Endodermal cell (in vitro differentiated cells): ENCODE measurements at places on chromosomes 7 and 10.

GRCh38 chr7:149495785-149496641, 1.6 kb downstream of the ZNF746 start:
- DNase-seq: no peak

DNA sequence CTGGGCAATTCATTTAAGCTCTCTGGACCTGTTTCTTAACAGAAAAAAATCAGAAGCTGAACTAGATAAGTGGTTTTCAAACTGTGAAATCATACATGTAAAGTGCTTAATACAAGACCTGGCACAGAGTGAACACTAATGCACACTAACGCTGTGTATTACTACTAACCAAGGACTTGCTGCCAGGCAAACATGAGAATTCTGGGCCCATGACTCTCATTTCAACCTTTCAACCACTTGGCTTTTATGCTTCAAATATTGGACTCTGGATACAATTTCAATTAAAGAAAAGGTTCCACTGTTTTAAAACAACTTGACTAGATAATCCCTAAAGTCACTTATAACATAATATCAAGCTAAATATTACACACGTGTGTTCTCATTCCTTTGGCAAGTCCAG, 73.4 kb downstream of the SRPK2 start:
- DNase-seq: no peak

- peak; percentile 27 for DNase-seq
These were observed 665.0 kb upstream of the FOXK1 start for GRCh38 chr7:4017081-4017480.

DNA sequence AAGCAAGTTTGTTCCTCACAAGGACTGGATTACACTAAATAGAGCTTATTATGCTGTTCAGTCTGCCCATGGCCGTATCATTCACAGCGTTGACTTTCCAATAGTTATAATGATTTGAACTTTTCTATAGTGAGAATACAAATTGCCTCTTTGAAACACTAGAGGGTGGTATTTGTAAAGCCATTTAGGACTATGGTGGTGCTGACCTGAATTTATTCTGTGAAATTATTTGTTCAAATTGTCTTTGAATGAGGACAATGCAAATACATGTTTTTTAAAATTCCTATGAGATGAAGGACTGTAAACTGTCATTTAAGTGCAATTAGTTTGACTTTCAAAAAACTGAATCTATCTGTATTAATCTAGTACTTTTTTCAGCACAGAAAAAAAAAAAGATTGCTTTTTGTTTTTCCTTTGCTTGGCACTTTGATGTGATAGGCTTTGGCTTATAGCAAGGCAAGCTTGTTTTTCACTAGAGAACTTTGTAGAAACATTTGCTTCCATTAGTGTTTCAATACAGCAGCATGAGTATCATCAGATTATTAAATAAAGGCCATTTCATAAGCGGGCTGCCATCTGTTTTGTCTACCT, 122.7 kb upstream of the TMEM229A start:
- DNase-seq: no peak

DNA sequence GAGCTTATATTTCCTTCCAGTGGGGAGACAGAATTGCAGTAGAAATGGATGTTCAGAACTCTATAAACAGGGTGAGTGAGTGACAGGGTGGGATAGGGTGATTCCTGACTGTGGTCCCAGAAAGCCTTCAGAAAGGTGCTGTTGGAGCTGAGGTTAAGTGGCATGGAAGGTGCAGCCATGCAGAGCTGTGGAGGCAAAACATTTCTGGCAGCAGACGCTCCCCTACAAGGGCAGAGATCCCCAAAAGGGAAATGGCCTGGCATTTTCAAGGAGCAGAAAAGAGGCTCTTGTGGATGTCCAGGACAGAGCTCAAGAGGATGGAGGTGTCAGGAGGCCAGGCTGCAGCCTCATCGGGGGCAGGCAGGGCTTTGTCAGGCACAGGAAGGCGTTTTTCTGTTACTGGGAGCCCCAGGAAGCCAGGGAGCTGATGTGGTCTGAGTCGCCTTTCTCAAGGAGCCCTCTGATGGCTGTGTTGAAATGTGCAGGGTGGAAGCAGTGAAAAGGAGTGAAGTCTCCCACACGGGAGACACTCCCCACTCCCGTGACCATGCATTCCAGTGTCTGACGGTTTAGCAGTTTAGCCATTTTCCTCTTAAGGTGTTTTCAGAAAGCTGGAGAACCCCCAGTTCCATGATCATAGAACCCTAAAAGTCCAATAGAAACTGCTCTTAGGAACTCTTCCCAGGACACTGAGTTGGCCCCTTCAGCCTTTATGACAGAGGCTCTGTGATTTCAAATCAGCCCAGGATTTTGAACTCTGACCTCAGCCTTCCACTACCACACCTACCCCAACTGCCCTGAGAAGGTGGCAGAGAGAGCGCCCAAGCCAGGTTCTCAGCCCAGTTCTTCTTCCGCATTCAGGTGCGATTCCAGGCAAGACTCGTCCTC, 96.2 kb downstream of the C10orf105 start:
- peak; percentile 83 for DNase-seq

GRCh38 chr10:8035641-8036470, 18.6 kb upstream of the GATA3 start:
- DNase-seq: peak; percentile 65

GRCh38 chr7:95478272-95479037, 7.3 kb upstream of the ASB4 start:
- DNase-seq: peak; percentile 71

GRCh38 chr7:141342621-141343408, 208.4 kb upstream of the AGK start:
- no peak for DNase-seq

DNA sequence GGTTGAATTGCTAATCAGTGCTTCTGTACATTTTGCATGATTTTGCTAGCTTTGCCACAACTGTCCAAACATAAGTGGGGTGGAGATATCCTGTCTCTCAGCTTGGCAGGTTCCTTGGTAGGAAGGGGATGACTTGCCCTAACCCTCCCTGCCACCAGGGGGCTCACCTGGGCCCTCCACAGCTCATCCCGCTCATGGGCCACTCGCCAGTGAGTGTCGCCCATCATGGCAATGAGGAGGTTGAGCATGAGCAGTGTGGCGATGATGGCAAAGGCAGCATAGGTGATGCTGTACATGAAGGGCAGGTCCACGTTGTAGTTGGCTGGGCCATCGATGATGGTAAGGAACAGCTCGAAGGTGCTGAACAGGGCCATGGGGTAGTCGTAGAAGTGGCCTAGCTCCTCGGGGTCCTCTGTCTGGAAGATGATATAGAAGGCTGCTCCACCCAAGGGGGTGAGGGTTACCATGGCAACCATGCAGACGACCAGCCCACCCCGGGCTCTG, 12.2 kb downstream of the TRPV6 start:
- DNase-seq: peak; percentile 89

- DNase-seq: no peak
These were observed 371.0 kb downstream of the NRG3 start for GRCh38 chr10:82245906-82246560.

DNA sequence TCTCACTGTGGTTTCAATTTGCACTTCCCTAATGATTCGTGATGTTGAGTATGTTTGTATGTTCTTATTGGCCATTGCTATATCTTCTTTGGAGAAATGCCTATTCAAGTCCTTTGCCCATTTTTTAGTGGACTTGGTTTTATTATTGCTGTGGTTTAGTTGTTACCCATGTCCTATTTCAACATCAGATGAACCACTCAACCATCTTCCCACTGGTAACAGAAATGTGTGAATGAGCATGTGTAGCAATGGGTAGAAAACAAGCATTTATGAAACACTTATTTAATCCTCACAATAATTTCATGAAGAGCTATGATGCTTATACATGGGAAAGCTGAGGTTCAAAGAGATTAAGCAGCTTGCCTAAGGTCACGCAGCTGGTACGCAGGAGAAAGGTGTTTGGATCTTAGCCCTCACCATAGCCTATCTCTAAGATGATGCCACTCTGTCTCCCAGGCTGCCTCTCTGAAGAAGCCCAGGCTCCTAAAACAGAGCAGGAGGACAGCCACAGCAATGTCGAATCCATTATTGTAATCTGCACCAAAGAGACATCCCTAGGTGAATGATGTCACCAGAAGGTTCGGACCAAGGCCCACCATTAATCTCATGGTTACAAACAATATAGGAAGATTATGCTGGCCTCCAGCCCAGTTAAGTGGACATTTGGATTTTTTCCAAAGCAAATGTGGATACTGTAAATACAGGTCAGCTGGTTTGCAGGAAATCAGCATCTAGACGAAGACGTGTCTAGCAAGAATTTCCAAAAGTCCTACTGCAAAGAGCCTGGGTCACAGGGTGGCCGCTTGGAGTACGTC, 447.6 kb upstream of the ZMIZ1 start:
- DNase-seq: peak; percentile 18

DNA sequence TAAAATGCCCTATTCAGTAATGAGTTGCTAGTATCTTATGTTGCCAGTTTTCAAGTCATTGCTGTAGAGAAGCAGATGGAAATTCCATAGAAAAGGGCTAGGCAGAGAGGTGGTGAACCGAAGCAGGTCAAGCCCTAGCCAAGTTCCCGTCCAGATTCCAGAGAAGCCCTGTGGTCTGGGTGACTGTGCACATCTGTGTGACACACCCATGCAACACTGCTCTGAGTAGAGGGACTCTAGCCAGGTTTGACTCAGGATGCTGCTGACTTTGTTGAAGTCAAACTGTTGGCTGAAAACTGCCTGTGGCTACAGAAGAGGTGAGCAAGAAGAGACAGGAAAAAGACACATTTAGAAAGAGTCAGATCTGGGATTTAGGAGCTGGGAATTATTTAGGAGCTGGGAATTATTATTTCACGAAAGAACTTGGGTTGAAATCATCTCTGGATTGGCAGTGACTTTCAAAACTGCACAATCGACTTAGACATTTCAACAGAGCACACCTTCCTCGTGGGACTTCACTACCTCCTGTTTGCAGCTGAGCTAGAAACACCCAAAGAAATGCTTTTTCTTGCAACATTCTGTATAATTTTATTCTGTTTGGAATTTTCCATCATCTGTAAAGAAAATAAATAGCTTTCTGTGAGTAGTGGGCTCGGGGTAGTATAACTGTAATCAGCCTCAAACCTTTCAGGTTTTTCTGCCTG, 149.1 kb upstream of the PRKCQ start:
- no peak for DNase-seq

GRCh38 chr7:11252011-11252607, 278.4 kb downstream of the PHF14 start:
- DNase-seq: no peak

GRCh38 chr10:44564361-44564760, 179.5 kb upstream of the CXCL12 start:
- DNase-seq: no peak

DNA sequence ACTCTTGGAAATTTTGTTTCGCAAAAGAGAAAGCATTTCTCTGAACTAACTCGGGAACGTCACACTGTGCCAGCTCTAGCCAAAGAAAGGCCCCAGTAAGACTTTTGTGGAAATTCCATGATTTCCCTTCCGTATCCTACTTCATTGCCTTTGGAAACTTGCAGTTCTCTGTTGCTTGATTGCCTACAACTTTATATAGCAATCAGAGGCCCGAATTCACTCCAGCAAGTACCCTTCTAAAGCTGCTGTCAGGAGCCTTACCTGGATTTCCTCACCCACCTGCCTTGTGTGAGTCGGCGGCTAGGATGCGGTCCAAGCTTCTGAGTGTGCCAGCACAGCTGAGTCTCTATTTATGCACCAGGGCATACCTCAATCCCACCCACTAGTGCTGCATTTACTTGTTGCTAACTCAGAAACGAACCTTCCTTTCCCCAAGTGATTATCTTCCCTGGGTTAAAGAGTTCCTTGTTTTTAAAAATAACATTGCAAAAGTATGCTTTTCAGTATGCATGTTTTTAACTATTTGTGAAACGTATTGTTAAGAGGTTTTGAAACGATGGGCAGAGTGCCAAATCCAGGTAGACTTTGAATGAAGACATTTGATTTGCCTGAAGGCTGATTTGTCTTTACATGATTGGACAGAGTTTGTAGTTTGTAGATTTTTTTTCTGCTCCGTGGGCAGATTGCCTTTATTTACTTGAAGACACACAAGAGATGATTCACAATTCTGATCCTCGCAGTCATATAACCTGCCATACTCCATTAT, at the start of gene AGR2:
AGR2 (minus strand) TSS at position 326 of the 766 bp plus-strand sequence. CDS start 3,203 bp downstream, outside the sequence.
- no peak for DNase-seq

- no peak for DNase-seq
These were observed 81.1 kb upstream of the MBL2 start for GRCh38 chr10:52853704-52854103.

GRCh38 chr10:79443338-79444198, 1.9 kb downstream of the ZCCHC24 start:
- no peak for DNase-seq

DNA sequence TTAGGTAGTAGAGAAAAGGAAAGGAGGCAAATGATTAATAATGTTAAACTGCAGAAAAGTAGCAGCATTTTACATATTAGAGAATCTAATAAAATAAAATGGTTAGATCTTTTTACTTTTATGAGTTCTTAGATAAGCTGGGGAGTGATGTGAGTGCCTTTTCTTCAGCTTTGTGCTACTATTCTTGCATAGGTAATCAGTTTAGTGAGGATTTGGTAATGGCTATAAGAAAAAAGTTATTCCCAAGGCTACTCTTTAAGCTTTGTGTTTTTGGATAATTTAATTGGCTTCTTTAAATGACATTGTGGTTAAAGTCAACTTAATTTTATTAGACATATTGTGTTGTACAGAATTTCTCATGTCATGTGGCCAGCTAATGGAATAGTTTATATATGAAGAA, 3.7 kb downstream of the KCND2 start:
- DNase-seq: no peak

DNA sequence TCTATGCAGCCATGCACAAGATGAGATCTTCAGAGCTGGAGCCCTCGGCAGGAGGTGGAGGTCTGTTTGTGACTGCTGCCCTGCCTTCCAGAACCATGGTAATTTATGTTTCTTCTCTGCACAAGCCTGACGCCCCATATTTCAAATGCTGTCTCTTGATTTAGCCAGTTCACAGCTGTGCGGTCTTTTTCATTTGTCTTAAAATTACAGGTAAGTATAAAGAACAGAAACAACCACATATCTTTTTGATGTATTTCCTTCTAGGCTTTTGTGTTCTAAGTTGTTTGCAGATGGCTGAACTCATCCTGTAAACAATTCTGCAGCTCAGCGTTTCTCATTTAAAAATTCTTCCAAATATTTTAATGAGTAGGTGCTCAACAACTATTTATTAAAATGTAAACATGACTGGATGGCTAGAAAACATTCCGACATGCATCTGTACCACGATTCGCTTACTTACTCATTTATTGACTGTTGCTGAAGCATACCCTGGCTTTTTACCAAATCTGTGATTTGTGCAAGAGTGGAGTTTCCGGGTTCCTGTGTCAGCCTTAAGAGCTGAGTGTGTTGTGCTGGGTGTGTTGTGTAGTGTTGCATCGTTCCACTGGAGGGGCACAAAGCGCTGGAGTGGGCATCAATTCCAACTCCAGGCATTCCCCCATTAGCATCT, 58.9 kb downstream of the PIP4K2A start:
- no peak for DNase-seq

DNA sequence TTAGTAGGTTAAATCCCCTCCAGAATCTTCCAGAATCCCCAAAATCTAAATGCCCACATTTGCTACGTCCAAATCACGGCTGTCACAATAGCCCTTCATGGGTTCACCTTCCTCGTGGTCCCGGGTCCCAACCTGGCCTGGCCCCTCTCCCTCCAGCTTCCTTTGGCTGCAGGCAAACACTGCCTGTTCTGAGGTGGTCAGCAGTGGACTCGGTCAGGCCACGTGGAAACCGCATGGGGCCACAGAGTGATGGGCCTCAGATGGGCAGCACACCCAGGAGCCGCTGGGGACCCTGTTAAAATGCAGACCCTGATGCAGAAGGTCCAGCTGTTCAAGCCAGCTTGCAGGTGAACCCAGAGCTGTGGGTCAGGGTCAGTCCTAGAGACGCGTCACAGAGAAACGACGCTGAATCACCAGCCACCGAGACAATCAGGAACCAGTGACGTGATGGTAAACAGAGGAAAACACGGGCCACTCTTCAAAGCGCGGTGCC, 588.6 kb downstream of the DNAJB6 start:
- peak; percentile 17 for DNase-seq

- no peak for DNase-seq
These were observed 551.0 kb upstream of the ZWINT start for GRCh38 chr10:56912043-56912442.
